ENCODE measurements at places on chromosomes 13 and 19.

DNA sequence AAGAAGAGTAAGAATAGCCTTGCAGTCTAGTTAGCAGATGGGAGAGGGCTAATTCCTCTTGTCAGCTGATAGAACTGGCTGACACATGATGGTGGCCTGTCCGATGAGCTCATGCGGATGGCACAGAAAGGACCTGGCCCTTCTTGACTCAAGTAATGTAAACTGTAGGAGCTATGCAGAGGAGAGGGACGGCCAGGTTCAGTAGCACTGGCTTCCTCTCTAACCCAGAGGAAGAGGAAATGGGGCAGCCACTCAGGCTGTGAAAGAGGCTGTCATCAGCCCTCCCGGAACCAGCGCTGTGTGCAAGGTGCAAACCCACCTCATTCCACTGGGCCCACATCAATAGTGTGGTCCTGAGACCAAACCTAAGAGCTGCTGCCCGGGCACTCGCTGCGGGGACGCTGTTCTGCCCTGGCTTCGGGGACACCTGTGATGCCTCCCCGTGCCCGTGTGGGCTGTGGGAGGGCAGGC lies 30.8 kb upstream of the USE1 start:
- no peak for DNase-seq

DNA sequence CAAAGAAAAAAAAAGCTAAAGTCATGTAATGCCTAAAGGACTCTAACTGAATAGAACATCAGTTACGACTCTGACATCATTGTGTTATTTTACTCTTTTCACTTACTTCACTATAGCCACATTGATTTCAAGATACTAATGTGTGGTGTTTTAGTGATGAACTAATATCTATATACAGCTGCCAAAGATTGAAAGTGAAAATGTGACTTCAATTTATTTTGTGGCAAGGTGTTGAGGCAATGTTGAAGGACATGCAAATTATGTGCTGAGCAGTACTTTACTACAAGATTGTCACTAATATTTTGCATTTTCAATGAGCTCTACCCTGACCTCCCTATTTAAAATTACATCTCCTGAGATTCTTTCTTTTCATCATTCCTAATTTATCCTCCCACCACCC lies 1911.9 kb upstream of the PCDH20 start:
- DNase-seq = no peak

DNA sequence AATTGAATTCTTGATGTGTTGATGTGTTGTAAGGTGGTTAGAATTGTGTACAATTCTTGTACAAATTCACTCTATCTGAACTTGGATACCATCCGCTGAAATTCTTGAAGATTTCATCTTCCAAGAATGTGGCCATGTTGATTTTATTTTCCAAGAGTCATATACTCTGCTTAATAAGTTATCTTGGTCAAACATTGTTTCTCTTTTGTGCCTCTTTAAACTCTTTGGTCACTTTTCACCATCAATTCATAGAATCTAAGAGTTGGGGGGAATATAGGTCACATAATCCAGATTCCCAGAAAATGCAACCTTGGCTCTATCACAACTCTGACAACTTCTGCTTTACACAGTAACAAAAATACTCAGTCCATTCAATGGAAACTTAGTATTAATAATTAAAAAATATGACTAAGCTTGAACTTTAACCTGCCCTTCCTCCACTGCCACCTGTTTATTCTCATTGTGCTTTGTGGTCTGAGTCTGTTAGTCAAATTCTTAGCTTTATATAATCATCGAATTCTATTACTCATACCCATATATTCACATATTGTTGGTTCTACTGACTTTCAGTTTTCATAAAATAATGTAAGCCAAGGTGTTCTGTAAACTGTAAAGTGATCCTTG lies 373.2 kb downstream of the LMO7 start:
- no peak for DNase-seq

DNA sequence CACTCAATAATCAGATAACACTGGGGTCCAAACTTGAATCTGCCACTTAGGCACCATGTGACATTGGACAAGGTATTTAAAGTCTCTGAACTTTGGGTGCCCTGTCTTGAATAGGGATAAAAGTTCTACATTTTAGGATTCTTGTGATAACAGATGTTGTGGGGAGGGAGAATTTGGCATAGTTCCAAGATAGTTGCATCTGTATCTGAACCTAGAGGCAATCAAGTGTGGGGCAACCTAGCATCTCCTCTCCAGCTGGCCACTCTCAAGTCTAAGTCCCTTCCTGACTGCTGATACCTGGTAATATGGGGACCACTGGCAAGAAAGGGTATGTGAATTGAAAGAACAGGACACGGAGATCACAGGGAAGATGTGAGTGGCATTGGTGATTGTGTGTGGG lies 256.1 kb downstream of the FOXO1 start:
- DNase-seq = no peak

DNA sequence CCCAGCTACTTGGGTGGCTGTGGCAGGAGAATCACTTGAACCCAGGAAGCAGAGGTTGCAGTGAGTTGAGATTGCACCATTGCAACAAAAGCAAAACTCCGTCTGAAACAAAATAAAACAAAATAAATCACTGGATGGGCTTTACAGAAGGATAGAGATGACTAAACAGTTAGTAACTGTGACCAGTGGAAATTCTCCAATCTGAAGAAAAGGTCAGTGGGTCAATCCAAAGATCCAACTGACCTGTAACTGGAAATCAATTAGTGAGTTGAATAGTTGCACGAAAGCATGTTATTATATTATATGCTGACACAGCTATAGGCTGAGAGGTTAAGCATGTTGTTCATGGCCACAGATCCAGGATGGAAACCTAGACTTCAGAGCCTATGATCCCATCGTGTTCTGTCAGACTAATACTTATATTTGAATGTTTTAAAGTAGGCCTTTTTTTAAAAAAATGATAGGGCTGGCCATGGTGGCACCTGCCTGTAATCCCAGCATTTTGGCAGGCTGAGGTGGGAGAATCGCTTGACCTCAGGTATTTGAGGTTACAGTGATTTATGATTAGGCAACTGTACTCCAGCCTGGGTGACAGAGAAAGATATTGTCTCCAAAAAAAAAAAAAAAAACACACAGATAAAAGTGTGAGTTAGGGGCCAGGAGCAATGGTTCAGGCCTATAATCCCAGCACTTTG lies 1.4 kb downstream of the ECH1 start:
- no peak for DNase-seq

GRCh38 chr13:35936246-35936978 lies 194.8 kb downstream of the DCLK1 start:
- no peak for DNase-seq

- no peak for DNase-seq
These were observed 124.5 kb downstream of the SHISA2 start for GRCh38 chr13:25927363-25927762.

GRCh38 chr13:107241381-107241780 lies 673.4 kb upstream of the ARGLU1 start:
- no peak for DNase-seq

- peak; percentile 26 for DNase-seq
These were observed 16.3 kb downstream of the CILP2 start for GRCh38 chr19:19554074-19555023.

Data from thyroid gland (tissue), 4 donors.